ENCODE measurements at places on chromosomes 1 and 21. TPM values are rescaled to one million over a fixed set of nuclear protein-coding genes. Genes with fewer than 3 reads are reported as not detected.

The SPRR1B gene
- not detected for total RNA-seq

The CD2 gene
- total RNA-seq: not detected

The DIRAS3 gene
- total RNA-seq: 1.2 TPM

The COL9A2 gene
- 0.07 TPM for total RNA-seq

All from A549 treated with AZD2906 at 1 μM for 4 hours (cell line).